ENCODE measurements at places on chromosomes 1 and 21.

DNA sequence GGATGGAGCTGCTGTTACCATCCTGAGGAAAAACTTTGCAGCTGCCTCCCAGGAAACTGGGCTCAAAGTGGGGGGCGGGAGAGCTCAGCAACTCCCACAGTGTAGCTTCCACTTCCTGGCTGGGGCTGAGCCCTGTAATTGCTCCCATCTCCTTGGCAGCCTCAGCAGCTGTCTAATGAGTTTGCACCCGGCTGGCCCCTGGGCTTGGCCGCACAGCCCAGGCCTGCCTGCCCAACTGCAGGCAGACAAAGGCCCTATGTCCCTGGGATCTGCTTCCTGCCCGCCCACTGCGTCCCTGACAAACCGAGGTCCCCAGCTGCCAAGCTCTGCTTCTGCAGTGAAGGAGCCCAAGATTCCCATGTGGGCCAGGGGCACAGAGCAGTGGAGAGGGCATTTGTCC is 30.1 kb downstream of the EDN2 start:
- no peak for DNase-seq

GRCh38 chr1:20423169-20423795 is 62.7 kb downstream of the CAMK2N1 start:
- no peak for DNase-seq

DNA sequence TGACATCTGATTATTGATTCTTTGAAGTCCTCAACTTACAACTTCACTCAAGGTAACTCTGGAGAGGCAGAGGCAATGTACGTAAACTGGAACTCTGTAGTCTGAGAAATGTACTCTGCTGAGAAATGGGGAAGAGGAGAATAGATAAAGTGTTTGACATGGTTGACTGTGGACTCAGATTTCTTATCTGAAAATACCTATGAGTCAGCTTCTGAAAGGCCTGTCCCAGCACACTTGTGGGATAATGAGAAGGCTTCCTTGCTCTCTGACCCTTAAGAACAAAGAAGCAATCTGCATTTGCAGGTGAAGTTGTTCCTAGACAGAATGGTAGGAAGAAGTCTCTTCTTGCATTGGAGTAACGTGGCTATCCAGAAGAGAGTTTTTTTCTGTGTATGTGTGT is 1573.5 kb downstream of the BRINP3 start:
- DNase-seq = no peak

- no peak for DNase-seq
These were observed 10.3 kb downstream of the NIPAL3 start for GRCh38 chr1:24425922-24426321.

- DNase-seq = no peak
These were observed 50.4 kb downstream of the TENT5C start for GRCh38 chr1:117656202-117656641.

DNA sequence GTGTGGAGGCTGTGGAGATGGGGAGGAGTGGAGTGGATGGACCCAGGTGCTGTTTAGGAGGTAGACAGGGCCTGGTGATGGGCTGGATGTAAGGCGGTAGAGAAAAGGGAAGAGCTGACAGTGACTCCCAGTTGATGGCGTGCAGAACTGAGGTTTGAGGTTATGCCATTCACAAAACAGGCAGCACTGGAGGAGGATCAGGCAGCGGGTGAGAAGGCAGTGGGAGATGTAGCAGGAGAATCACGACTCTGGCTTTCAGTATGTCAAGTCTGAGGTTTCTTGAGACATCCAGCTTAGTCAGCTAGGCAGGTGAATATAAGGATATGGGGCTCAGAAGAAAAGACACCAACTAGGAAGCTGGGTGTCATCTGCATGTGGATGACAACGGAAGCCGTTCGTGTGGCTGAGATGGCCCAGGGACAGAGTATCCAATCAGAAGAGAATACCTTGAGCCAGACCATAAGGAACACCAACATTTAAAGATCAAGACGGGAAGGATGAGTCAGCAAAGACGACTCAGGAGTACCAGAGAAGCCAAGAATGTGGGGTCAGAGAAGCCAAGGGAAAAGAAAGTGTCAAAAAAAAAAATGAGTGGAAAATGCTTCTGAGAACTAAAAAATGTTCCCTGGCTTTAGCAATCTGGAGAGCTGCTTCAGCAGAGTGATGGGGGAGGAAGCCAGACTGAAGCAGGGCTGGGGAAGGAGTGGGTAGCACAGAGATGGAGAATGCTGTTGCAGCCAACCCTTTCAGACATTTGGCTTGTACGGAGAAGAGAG is 15.2 kb downstream of the LRRN2 start:
- peak; percentile 25 for DNase-seq

DNA sequence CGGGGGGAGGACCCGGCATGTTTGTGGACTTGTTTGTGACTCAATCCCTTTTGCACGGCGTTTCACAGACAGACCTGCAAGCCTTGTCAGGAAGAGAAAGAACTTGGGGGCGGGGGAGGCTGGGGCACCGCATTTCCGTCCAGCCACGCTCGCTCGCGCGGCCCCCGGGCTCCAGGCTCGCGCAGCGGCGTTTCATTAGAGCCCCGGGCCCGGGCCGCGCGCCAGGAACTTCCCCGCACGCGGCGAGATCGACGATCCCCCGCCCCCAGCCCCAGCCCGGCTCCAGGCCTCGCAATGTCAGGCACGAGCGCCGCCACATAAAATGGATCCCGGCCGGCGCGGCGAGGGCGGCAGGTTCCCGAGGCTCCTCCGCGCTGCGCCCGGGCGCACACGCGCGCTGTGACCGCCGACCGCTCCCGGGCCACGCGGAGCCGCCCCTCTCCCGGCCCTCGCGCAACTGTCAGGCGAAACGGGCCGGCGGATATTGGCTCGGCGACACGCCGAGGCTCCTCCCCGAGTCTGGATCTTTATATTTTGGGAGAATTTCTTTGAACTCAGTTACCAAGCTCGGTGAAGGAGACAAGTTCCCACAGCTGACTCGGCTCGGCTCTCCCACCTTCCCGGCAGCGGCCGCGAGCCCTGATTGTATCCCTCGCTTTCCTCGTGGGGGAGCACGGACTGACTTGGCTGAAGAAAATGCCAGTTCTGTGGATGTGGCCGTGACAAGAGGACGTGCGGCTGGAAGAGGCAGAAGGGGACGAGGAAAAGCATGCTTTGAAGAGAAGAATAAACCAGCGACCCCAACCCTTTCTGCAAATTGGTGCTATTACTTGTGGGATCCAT is at the start of gene KIF26B:
Gene KIF26B (plus strand): TSS at position 557 of the 843 bp plus-strand sequence. CDS start 440 bp downstream, outside the sequence.
- DNase-seq = no peak

DNA sequence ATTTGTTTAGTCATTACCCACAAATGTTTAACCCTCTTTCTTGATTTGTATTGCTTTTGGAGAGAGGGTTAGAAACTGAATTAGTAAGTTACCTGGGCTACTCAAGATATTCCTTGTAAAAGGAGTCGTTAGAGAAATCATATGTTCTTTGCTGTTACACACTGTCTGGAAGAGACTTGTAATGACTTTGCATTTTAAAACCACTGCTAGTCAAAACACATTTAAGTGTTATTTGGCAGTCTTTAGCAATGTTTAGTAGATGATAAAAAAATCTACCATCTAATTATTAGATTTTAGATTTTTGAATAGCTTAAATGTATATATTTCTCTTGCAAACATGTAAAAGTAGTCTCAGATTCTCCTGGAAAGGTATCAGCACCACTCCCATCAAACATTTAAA is 6.6 kb downstream of the OSBPL9 start:
- no peak for DNase-seq

GRCh38 chr1:33502726-33503125 is 30.3 kb downstream of the ZSCAN20 start:
- no peak for DNase-seq

DNA sequence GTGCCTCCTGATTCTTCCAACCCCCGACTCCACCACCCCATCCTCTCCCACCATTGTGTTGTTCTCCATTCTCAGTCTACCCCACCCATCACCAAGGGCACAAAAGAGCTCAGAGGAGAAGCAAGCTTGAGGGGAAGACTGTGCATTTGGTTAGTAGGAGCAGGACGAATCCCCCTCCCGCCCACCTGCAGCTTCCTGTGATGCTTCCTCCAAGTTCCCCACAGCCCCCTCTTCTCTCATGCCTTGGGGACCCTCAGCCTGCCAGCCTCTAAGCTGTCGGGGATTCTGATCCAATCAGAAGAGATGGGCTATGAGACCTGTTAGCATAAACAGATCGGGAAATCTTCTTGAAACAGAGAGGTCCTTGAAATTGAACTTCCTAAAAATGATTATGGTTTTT is 22.2 kb upstream of the CAPZB start:
- DNase-seq = no peak

- no peak for DNase-seq
These were observed 373.0 kb upstream of the ESRRG start for GRCh38 chr1:217096200-217096599.

- no peak for DNase-seq
These were observed 447.2 kb upstream of the NR5A2 start for GRCh38 chr1:199580300-199580699.

DNA sequence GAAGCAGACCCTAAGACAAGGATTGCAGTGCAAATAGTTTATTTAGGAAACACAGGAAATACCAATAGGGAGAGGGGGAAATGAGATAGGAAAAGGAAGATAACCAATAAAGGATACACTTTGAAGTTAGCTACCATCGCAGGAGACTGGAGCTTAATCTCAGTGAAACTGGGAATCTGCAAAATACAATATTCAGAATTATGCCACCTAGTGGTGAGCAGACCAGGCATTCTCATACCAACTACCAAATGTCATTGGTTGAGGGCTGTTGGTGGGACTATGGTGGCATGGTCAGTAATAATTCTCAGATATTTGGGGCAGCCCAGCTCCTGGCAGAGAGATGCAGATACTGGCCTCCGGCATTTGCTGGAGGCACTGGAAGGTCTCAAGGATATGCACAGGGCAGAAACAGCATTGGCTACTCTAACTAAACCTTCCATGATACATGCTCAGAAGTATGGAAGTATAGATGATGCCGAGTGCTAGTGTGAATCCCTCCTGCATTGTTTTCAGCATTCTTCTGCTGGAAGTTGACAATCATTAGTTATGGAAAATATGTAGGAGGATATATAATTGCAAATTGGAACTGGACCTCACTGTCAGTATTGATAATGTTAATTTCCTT is 11.8 kb upstream of the ZFP69B start:
- no peak for DNase-seq

DNA sequence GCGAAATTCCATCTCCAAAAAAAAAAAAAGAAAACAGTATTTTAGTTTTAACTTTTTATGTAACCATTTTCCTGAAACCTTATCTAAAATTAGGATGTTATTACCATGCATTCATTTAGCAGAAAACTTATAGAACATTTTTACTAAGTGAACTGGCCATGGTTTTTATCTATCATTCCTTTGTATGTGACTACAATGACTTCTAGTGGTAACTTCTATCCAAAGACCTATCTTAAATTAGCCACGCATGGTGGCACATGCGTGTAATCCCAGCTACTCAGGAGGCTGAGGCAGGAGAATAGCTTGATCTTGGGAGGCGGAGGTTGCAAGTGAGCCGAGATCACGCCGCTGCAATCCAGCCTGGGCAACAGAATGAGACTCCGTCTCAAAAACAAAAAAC is 11.4 kb downstream of the GGPS1 start:
- DNase-seq = no peak

DNA sequence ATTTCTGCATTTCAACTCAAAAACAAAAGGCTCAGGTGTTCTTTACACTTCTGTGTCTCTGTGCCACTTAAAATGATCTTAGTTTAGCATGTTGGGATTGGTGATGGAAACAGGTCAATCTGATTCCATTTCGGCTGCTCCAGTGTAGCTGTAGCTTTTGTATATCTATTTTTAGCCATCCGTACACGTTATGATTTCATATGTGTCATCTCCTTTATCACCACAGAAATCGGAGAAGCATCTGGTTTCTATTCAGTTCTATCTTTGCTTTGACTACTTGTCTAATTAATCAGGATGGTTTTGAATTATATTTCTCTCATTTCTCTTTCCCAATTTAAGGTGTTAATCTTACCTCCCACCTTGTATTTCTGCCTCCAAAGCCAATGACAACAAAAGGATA is 41.1 kb downstream of the RGS21 start:
- DNase-seq = no peak

GRCh38 chr1:235253219-235253962 is 74.6 kb downstream of the ARID4B start:
- DNase-seq = no peak

- DNase-seq = no peak
These were observed 60.5 kb downstream of the BACE2 start for GRCh38 chr21:41228492-41228891.

GRCh38 chr1:39294531-39294930 is 90.0 kb downstream of the MACF1 start:
- DNase-seq = no peak

DNA sequence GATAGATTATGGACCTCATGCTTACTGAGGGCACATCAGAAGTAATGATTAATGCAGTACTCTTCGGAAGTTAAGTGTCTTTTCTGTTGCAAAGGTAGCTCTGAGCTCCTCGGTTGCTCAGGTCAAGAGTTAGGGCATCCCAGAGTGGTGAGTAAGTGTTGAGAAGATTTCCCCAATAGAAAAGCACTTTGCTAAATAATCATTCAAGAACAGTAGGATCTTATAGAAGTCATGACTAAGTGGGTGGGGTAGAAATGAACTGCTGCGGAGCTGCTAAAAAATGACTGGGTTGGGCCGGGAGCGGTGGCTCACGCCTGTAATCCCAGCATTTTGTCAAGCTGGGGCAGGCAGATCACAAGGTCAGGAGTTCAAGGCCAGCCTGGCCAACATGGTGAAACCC is 648.6 kb upstream of the CAMK1G start:
- no peak for DNase-seq

GRCh38 chr1:18233176-18233864 is 125.7 kb downstream of the IGSF21 start:
- no peak for DNase-seq

DNA sequence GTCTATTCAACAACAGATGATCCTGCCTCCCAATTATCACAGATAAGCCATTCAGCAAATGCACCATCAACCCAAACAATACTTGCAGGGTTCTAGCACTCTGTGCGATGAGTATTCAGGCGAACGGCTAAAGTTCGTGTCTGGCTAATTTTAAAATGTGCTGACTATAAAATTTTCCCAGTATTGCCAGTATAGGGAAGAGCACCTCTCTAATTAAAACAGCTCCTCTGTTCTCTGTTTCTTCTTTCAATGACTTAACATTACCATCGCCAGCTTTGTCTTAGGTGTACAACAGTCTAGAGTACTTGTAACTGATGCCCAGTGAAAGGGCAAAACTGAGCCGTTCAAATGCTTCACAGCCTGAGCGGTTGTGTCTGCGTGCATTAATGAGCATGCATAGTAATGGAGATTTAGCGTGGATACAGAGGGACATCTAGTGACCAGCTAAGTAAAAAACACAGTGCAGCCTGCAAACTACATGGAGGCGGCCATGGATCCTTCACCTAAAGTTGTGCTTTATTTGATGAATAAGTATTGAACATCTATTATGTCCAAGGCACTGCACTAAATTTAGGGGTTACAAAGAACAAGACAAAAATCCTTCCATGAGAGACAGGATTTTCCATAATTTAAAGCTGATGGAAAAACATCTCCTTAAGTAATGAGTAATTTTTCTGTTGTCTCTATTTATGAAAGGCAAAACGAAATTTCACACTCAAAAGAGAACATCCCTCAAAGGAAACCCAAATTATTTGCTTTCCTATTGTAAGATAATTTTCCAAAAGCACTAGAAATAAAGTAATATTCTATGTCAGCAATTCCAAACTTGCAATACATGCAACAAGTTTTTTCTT is 120.0 kb downstream of the SETD4 start:
- no peak for DNase-seq
